ENCODE measurements at places on chromosomes 1 and 21. TPM values are rescaled to one million over a fixed set of nuclear protein-coding genes. Genes with fewer than 3 reads are reported as not detected.

HCRTR1 gene
- total RNA-seq = not detected

ZBED6 gene
- 32.4 TPM for total RNA-seq

PAPPA2 gene
- 0.39 TPM for total RNA-seq

FOXO6 gene
- total RNA-seq = not detected

IL24 gene
- not detected for total RNA-seq

SLAMF9 gene
- total RNA-seq = 0.41 TPM

PPIAL4G gene
- total RNA-seq = not detected

TCHH gene
- not detected for total RNA-seq
